ENCODE measurements at places on chromosomes 1 and 21.
A peak's percentile ranks its signal among the peaks of the same experiment; 100 is the strongest.

GRCh38 chr1:229012823-229013222 is 258.1 kb upstream of the RAB4A start:
- DNase-seq, result no peak

GRCh38 chr1:11455967-11456570 is 22.9 kb upstream of the DISP3 start:
- no peak for DNase-seq

GRCh38 chr1:223776075-223776814 is 63.9 kb downstream of the CAPN2 start:
- DNase-seq, result no peak

GRCh38 chr1:3677484-3677883 is 25.2 kb downstream of the TP73 start:
- DNase-seq, result no peak

- no peak for DNase-seq
Measured at GRCh38 chr1:156439777-156440183, 60.8 kb downstream of the MEF2D start.

DNA sequence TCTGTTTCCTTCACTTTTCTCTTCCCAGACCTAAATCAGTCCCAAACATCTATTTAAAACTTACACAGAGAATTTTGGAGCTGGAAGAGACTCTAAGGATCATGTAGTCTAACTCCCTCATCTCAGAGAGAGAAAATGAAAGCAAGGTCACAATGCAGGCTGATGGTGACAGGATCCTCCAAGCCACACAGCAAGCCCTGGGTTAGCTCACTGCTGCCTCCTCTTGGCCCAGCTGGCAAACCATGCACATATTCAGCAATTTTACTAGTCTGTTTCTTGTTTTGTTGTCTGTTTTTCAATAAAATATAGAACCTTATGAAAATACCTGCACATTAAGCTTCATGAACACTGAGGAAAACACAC is 27.7 kb upstream of the LY9 start:
- peak; percentile 87 for DNase-seq

GRCh38 chr21:36489776-36490165 is 9.8 kb upstream of the CLDN14 start:
- no peak for DNase-seq

DNA sequence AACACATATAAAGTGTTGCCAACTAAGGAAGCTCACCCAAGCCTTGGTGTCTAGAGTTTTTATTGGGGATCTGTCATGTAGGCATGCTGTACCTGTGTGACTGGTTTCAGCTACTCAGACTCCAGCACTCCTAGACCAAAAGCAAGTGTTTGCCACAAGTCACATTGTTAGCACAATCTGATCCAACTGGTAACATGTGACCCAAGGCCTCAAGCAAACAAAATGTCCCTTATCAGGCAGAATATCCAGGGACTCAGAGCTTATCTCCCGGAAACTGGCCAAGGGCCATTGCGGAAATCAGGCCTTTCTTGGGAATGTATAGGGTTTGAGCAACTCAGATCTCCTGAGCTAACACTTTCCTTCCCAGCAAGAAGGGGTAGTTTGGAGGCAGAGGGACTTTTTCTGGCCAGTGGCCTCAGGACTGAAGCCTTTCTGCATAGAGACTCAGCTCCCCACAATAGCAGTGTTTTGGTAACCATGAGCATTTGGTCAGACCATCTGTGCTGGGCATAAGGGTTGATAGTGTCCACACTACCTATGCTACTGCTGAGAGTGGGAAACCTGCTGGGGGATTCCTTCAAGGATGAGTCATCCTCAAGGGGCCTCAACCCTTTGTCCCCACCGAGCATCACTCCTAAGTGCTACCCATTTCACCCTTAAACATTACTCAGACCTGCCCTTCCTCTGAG is 29.6 kb downstream of the NHLH2 start:
- no peak for DNase-seq

- DNase-seq, result no peak
Measured at GRCh38 chr21:41839387-41840000, 39.6 kb downstream of the PRDM15 start.

DNA sequence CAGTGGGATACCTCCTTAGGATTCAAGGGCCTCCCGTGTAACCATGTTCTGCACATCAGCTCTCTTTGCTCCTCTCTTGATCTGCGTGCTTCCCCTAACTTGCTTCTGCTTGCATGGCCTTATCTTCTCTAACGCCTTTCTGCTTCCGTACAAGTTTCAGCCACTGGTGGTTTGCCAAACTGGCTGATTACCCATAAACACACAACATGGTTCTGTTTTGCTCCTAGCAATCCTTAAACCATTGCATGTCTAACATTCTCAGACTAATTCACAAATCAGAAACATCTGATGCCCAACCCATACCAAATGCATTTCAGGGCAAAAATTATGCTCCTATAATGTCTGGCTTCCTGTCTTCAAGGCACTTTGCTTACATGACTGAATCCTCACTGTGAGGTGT is 166.4 kb downstream of the PBX1 start:
- DNase-seq, result no peak

DNA sequence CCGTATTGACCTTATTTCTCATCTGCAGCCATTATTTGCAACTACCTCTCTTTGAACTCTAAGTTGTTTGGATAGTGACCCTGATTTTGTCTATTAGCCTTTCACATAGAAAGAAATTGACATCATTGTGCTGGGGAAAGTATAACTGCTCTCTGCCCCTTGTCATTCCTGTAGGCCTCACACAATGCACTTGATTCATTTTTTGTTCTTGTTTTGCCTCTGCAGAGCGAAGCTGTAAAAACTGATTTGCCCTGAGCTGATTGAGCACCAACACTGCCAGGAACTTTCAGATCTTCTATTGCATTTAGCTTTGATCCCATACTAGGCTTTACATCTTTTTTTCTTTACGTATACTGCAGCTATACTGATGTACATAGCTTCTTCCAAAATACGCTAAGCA is 167.2 kb upstream of the PTBP2 start:
- DNase-seq, result no peak

- DNase-seq, result no peak
Measured at GRCh38 chr1:244836584-244836983, 1.1 kb downstream of the COX20 start.

DNA sequence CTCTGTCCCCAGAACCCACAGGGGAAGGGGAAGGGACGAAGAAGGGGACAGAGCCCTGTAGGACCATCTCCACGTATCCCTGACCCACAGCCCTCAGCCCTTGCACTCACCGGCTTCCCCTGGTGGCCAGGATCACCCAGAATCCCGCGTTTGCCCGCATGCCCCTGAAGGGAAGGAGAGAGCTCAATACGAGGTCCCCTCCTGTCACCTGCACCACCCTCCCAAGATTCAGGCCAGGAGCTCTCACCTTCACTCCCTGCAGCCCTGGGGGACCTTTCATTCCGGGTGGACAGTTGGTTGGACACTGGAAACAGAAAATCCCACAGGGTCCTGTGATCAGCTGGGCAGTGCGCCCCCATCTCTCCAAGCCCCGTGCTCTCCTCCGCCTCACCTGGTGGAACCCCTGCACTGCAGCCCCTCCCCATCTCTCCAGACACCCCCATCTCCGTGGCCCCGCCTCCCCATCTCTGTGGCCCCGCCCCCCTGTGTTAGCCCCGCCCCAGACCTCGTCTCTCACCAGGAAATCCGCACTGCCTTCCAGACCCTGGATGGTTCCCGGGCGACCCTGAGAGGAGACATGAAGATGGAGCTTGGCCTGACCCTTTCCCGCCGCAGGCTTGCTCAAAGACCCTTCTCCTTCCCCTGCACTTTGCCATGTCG is 6.0 kb downstream of the COL9A2 start:
- DNase-seq, result no peak

DNA sequence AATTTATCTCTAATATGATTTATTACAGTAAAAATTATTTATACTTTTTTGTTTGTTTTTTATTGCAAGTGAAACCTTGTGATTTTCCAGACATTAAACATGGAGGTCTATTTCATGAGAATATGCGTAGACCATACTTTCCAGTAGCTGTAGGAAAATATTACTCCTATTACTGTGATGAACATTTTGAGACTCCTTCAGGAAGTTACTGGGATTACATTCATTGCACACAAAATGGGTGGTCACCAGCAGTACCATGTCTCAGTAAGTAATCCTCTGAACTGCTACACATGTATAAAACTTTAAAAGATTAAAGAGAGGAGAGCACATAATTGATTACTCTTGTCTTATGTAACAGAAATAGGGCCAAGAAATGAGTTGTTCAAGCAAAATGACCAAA is 4.5 kb downstream of the CFHR3 start:
- no peak for DNase-seq

- no peak for DNase-seq
Measured at GRCh38 chr1:211541720-211542477, 37.1 kb downstream of the SLC30A1 start.

DNA sequence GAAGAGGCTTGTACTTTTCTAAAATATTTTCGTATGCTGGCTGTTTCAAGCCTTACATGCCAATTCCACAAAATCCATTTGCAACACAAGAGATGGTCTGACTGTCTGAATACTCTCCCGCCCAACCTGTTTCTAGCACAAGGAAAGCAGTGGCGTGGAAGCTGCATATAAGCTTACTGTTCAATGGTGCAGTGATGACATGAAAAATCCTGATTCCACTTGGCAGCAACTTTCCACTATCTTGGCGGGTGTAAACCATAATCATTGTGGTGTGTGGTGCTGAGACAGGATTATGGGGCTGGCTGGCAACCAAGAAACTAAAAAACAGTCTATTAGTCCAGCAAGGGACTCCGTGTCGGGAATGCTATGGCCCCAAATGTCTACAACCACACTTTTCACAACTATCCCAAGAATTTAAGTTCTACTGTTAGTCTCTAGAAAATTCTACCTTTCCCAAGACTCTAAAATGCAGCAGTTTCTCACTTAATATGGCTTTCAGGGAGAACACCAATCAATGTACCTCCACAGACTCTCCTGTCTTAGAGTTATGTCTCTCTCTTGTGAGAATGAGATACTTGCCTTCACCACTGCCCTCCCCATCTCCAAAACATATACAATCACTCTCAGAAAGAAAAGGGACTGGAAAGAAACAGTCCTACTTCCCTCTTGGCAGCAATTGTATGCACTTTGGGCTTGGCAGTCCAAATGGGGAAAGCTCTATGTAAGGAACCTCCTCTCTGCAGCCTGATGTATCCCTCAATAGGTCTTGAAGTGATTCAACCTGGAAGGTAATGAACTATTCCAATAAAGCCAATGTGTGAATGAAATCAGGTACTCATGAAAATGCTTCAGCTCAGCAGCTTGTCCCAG is 9.5 kb downstream of the COLGALT2 start:
- DNase-seq, result no peak

DNA sequence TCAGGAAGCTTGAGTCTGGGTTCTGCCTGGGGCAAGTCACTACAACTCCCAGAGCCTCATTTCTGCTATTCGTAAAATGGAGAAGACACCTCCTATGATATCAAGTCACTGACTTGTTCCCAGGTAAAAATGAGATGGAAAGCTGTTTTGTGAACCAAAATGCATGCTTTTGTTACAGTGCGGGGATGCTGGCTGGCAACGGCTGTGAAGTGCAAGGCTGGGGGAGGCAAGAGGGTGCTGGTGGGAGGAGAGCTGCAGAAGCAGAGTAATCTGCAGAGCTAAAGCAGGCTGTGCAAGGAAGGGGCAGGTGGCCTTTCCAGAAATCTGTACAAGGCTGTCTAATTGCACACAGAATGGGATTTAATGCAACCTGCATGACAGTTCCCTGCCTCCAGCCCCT is 150.9 kb downstream of the CNIH3 start:
- DNase-seq, result no peak

DNA sequence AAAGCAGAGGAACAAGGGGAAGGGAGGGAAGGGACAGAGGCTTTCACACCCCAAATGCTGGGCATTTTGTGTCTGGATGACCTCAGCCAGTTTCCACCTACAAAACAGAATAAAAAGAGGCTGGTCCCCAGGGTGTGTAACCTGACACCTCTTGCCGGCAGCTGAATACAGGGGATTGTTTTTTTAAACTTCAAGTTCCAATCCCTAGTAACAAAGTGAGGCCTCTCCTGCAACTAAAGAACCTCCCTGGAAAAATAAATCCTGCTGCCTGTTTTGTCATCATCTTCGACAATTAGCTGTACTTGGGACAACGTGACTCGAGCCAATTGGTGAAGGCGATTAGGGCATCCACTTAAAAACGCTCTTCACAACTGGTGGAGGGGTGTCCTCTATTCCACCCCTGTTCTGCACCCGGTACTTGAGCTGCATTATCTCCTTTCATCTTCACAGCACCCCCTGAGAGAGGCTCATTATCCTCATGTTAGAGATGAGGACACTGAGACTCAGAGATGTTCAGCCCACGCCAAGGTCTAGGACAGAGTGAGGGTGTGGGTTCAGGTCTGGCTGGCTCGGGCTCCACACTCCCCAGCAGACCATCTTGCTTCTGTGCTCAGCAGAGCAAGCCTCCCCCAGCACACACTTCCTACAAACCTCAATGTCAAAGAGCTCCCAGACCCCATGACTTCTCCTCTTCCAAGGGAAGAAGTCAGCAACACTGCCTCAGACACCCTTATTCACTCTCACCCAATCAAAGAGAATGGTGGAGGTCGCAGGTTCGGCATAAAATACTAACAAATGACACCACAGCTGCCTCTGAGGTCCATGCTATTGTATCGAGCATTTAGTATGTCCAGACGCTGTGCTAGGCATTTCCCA is 15.2 kb downstream of the ITPKB start:
- no peak for DNase-seq

DNA sequence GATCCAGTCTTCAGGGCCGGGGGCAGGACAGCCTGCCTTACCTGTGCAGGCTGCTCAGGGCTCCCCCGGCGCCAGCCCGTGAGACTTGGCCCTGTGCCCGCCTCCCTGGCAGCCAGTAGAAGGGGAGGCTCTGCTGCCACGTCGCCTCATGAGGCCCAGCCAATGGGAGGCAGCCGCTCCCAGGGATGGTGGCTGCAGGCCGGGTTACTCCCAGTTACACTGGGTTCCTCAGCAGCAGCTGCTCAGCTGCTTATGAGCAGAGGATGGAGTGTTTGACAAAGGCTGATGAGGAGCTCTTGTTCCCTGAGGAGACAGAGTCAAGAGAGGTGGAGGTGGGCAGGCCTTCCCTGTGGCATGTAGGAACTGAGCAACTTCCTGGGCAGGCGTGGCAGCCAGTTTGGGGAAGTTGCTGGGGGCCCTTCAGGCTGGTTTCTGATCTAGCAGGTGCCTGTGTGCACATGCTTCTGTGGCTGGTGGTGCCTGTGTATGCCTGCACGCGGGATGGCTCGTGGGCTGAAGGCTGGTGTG is 5.5 kb downstream of the MFSD2A start:
- no peak for DNase-seq

DNA sequence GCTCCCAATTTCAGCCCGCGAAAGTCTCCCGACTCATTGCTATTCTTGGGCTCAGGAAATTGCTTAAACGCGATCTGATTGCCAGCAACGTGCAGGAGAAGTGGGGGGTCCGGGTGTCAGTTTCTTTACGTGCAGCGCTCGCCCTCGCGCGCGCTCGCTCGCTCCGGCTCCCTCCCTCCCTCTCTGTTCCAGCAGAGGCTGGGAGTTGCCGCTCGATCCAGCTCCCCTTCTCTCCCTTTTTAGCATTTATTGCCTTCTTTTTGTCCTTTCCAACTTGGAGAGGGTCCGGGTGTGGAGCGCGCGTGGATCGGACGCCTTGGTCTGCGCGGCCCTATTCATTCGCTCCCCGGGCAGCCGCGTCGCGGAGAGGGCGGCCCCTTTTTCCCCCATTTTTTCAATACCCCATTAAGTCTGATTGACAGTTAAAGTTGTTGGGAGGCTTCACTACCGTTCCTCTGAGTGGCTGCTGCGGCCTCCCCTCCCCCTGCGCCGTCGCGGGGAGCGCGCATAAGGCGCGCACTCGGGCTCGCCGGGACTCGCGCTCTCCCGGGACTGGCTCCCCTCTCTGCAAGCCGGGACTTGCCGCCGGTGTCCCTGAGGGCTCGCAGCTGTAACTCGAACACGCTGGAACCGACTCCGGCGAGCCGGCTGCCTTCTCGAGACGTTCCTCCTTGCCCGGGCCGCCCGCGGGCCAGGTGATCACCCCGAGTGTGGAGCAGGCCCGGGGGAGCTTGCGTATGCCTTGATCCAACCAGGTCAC is at the start of gene DHRS3:
Gene DHRS3, minus strand, starts transcription at position 310 of the 760 bp plus-strand sequence. CDS start 862 bp downstream, outside the sequence.
- DNase-seq, result peak; percentile 67
